CD4-positive, alpha-beta T cell treated with Interleukin-4 for 4 hours (primary cell): ENCODE measurements at places on chromosomes 6 and 20.

DNA sequence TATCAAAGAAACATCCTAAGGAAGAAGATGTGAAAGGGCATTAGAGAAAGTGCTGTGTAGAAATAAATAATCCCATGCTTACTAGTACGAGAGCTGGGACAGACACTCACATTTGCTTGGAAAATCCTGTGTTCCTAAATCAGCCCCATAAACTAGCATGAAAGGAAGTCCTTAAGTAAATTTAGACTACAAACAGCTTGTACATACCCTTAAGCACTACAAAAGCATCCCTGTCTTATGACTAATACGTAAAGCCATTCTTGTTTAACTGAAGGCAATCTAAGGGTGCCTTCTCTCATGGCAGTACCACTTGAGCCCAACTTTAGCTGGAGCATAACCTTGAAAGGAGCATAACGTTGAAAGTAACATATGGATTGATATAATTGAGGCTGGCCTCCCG is 15.4 kb upstream of the FOXQ1 start:
- DNase-seq, result no peak

GRCh38 chr6:166770216-166771116 is 143.4 kb upstream of the RPS6KA2 start:
- DNase-seq, result no peak

- no peak for DNase-seq
Measured at GRCh38 chr6:53986721-53987521, 124.3 kb upstream of the MLIP start.

DNA sequence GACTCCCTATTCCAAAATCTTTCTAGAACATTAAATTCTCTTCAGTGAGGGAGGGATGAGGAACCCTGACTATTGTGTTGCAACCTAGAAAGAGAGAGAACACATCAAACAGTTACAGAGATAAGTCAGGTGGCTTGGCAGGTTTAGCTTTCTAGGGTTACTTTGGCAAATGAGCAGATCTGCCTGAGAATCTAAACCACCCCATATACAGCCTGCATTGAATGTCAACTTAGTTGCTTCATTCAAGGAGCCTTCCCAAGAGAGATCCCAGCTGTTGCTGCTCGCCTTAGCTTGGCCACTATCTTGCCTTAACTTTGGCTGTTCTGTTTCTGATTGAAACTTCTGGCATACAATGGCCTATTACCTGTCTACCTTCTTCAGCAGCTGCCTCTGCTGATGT is 74.7 kb upstream of the TCF21 start:
- DNase-seq, result no peak

- DNase-seq, result no peak
Measured at GRCh38 chr20:41245086-41245707, 72.3 kb downstream of the ZHX3 start.

DNA sequence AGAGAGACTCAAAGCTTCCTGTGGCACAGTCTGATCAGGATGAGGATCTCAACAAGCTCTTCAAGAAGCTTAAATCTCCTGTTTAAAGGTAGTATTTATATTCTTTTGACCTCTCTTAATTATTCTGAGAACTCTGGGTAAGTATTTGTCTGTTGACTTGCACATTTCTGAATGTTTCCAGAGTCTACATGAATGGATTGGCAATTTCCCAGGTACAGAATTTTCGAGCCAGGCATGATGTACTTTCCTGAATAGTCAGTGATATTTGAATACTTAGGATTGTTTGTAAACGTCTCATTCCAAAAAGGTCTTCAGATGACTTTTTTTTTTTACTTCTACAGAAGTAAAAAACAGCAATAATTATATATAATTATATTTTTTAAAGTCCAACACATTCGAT is 293.4 kb downstream of the TBC1D32 start:
- DNase-seq, result no peak

DNA sequence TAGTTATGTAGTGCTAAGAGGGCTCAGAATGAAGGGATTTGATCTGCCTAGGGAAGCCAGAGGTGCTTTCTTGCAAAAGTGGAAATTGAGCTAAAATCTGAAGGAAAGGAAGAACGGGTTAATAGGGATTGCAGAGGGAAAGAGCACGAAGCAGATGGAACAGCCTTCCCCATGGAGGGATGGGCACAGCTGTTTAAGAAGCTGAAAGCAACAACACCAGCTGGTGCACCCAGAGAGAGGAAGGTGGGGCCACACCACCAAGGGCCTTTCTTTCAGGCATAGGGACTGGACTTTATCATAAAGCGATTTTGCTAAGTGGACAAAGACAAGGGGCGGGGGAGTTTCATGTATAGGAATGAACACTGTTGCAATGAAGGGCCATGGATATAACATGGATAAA is 65.8 kb upstream of the SNRPB2 start:
- no peak for DNase-seq

GRCh38 chr20:56343861-56344381 is 14.9 kb upstream of the FAM210B start:
- no peak for DNase-seq

GRCh38 chr20:739736-740135 is 28.6 kb downstream of the SLC52A3 start:
- no peak for DNase-seq

DNA sequence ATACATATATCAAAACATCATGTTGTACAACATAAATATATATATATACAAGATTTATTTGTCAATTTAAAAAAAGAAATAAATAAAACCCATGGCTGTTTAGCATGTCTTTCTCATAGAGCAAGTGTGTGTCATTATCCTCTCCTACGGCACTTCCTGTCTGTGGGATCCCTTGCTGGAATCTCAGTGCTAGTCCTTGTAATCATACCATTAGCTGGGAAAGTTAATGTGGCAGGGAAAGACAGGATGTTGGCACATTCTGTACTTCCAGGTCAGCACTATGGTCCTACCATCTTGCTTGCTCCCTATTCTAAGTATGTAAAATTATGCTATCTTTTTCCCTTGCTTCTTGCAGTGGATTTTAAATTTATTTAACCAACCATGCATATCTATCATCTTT is 9.5 kb upstream of the SLC17A3 start:
- no peak for DNase-seq

- DNase-seq, result no peak
Measured at GRCh38 chr6:39377539-39377950, 55.0 kb upstream of the KCNK16 start.

DNA sequence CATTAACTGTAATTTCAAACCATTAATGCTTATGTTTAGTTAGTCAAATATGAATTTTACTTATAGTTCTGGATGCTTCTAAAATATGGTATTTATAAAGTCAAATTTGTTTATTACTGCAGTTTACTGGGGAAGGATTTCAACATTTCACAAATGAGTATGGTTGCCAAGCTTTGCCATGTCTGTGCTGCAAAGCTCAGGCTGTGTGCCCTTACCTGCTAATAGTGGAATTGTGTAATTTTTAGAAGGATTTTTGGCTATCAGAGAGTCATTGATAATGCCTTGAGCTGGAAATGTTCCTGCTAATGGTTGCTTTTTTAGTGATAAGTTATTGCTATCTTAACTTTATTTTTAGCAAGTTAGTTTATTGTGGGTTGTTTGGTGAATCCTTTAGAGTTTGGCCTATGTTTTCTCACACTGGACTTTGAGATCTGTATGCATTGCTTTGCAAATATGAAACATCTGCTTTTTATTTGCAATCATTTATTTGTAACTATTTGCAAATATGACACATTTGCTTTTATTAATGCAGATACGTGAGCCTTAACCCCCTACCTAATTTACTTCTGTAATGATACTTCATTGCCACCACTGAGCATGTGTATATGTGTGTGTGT is 105.8 kb downstream of the CD109 start:
- DNase-seq, result no peak

GRCh38 chr6:167668019-167668753 is 158.5 kb upstream of the AFDN start:
- no peak for DNase-seq

GRCh38 chr6:121885399-121886152 is 450.1 kb downstream of the GJA1 start:
- no peak for DNase-seq

GRCh38 chr6:5004373-5005037 is 668 bp upstream of the RPP40 start:
- no peak for DNase-seq

GRCh38 chr6:121522771-121523386 is 87.4 kb downstream of the GJA1 start:
- no peak for DNase-seq

GRCh38 chr6:7502743-7503142 is 38.7 kb upstream of the DSP start:
- DNase-seq, result no peak

- no peak for DNase-seq
Measured at GRCh38 chr6:170404697-170405096, 98.1 kb downstream of the FAM120B start.

GRCh38 chr20:36629719-36630681 is 16.0 kb downstream of the SLA2 start:
- DNase-seq, result peak; percentile 43

DNA sequence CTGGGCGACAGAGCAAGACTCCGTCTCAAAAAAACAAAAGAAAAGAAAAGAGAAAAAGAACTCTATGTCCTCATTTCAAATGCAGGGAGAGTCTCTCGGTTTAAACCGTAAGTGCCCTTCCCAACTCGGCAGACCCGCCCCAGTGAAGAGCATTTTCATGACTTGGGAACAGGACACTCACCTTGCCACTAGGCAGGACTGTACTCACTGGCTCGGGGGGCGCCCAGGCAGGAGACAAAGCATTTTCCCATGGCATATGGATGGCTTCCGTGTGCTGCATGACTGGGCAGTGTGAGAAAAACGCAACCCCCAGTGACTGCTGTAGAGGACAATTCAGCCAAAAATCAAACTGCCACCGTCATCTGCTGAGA is 23.7 kb upstream of the MRGBP start:
- DNase-seq, result no peak

DNA sequence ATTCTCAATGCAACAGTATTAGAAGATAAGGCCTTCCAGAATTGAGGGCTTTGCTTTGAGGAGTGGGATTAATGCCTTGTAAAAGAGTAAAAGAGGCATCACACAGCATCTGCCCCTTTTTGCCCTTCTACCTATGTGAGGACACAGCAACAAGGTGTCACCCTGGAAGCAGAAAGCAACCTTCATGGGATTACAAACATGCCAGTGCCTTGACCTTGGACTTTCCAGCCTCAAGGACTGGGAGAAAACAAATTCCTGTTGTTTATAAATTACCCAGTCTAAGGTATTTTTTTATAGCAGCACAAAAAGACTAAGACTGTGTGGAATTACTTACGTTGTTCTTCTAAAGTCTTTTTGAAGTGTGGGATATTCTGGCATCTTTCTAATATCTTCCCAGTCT is 150.0 kb upstream of the SLC22A16 start:
- no peak for DNase-seq

DNA sequence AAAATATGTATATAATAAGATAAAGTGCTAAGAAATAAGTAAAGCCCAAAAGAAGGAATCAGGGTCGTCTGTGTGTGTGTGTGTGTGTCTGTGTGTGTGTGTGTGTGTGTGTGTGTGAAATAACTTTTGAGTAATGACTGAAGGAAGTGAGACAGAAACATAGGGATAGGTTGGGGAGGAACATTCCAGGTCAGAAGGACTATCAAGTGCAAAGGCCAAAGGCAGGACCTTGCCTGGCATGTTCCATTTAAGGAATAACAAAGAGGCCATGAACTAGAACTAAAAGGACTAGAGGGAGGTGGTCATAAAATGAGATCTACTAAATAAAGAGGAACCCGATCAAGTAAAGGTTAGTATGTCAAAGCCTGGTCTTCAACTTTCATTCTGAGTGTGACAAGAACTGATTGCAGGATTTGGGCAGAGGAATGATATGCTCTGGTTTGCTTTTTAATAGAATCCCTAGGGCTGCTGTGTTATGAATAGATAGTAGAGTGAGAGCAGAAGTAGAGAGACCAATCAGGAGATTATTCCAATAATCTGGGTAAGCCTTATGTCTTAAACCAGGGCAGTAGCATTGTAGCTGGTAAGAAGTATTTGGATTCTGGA is 6.9 kb downstream of the ENPP3 start:
- DNase-seq, result no peak

DNA sequence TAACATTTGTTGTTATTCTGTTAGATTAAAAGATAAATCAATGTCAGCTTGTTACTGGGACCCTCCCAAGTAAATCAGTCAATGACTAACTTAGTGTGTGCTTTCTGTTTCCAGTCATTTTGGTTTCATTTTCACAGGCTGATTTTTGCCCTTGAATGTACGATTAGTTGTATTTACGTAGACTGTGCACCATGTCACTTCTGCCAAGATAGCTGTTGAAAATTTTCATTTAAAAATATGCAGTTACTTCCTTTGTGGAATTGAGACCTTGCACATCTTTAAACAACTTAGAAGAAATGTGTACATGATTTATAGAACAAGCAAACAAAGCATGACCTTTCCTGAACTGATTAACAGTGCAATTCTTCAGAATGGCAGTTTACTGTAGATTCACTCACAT is 944.8 kb upstream of the CITED2 start:
- no peak for DNase-seq

DNA sequence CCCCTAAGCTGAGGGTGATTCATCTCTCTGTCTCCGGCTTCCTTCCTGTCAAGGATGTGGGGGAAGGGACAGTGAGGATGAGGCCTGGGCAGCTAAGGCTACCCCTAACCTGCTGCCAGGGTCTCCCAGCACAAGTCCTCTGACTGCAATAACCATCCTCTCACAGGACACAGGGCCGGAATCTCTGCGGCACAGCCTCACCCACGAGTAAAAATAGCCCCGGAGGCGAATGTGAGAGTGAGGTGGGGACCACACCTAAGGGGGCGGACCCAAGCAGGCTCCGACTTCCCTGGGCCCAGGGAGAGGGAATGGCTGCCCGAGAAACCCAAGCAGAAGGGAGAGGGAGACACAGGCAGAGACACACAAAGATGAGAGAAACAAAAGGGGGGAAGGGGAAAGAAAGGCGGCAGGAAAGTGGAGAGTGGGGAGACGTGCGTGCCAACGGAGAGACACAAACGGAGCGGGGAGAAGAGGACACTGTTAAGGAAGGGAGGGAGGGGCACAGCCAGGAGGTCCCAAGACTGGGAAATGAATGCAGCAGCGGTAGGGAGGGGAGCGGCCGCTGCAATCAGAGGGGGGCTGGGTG is 1.4 kb downstream of the CLIC1 start:
- DNase-seq, result peak; percentile 80

DNA sequence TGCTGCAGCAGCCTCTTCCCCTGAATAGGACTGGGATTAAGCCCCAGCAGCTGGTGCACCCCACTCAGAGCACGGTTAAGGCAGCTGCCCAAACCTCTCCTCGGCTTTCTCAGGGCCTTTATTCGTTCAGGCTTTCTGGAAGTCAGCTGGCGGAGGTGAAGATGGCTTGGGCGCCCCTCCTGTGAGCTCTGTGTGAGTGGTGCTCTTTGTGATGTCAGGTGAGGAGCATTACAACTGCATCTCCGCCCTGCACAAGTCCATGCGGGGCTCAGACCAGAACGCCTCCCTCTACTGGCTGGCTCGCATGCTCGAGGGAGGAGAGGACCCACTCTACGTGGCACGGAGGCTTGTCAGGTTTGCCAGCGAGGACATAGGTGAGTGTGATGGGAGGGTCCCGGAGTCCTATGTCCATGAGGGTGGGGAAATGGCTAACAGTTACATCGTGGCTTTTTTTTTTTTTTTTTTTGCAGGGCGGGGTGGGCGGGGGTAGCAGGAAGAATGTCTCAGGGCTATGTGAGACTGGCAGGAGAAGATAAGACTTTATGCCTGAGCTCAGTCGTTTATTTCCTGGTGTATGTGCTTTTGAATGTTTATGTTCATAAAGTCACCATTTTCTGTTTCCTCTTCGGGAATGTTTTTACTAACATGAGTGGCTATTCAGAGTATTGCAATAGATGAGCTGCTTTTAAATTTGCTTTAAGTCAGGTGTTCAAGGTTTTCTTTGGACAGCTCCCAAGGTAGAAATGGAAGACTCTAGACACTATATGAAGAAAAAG is 18.2 kb downstream of the WRNIP1 start:
- no peak for DNase-seq

- DNase-seq, result no peak
Measured at GRCh38 chr6:36685926-36686667, 7.6 kb downstream of the CDKN1A start.
